Left cardiac atrium (tissue), 4 donors: ENCODE measurements at places on chromosomes 7 and 10. TPM values are rescaled to one million over a fixed set of nuclear protein-coding genes. Genes with fewer than 3 reads are reported as not detected.

Gene GIMAP7
- 26.0 TPM for total RNA-seq

Gene SLC13A4
- not detected for total RNA-seq

Gene AP5Z1
- 18.8 TPM for total RNA-seq

Gene TRPV6
- 0.24 TPM for total RNA-seq

Gene HOGA1
- 13.2 TPM for total RNA-seq

Gene TAS2R4
- total RNA-seq = 0.35 TPM

Gene SSC4D
- 1.4 TPM for total RNA-seq

Gene PAXIP1
- total RNA-seq = 7.9 TPM

Gene AKR1C4
- not detected for total RNA-seq

Gene PKD2L1
- not detected for total RNA-seq

Gene IKZF1
- total RNA-seq = 4.4 TPM

Gene CCL24
- total RNA-seq = not detected

Gene FAM25C
- not detected for total RNA-seq

Gene C10orf67
- 0.10 TPM for total RNA-seq

Gene FKBP6
- not detected for total RNA-seq

Gene NKX2-3
- not detected for total RNA-seq

Gene HOXA13
- total RNA-seq = not detected

Gene FAM20C
- 62.5 TPM for total RNA-seq

Gene SNCG
- 51.0 TPM for total RNA-seq

Gene NEUROG3
- total RNA-seq = 0.27 TPM

Gene CABCOCO1
- total RNA-seq = not detected

Gene IL6
- total RNA-seq = 3.3 TPM

Gene IDI2
- total RNA-seq = not detected

Gene LRRC4
- total RNA-seq = 8.3 TPM

Gene ARHGAP19
- 7.6 TPM for total RNA-seq

- DNase-seq = no peak
Observed at GRCh38 chr10:70729763-70730357, 55.3 kb downstream of the TBATA start.

- DNase-seq = no peak
Observed at GRCh38 chr10:101995451-101996063, 60.4 kb downstream of the ARMH3 start.

GRCh38 chr7:69598487-69599285, 411 bp downstream of the AUTS2 start:
- no peak for DNase-seq

- no peak for DNase-seq
Observed at GRCh38 chr10:44818041-44818649, 93.0 kb upstream of the TMEM72 start.

GRCh38 chr7:99393355-99394187, 14.8 kb downstream of the PDAP1 start:
- peak; percentile 71 for DNase-seq

DNA sequence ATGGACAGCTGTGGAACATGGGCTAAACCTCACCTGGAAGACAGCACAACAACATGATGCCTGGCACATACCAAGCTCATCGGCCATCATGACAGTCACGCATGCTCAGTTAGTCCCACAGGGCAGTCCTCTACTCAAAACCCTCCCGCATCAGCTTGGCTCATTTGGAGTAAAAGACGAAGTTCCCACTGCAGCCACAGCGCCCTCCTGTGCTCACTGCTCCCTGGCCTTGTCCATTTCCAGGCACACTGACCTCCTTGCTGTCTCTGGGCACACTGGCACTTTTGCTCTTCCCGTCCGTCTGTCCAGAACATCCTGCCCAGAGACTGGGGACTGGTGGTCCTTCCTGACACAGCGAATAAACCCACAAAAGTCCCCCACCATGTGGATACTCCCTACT, 66.2 kb downstream of the LARP4B start:
- no peak for DNase-seq

GRCh38 chr10:100978901-100979195, 8.4 kb downstream of the MRPL43 start:
- no peak for DNase-seq

GRCh38 chr7:68977385-68978055, 620.8 kb upstream of the AUTS2 start:
- DNase-seq = no peak

DNA sequence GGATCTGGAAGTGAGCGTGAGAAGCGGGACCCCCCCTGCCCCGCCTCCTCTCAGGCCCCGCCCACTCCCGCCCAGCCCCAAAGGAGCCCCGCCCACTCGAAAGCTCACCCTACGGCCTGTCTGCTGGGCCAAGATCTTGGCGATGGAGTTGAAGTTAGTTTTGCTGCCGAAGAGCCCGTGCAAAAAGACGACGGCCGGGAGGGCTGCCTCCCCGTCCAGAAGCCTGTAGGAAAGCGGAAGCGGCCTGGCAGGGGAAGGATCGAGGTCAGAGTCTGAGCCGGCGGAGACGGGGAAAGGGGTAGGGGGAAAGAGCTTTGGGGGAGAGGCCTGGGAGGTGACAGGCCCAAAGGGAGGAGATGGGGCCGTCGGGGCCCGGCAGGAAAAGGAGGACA, 386 bp downstream of the ABHD11 start:
- peak; percentile 63 for DNase-seq

GRCh38 chr10:43801626-43802025, 152.9 kb upstream of the ZNF32 start:
- DNase-seq = no peak

- no peak for DNase-seq
Observed at GRCh38 chr10:96711048-96711728, 9.1 kb downstream of the PIK3AP1 start.

DNA sequence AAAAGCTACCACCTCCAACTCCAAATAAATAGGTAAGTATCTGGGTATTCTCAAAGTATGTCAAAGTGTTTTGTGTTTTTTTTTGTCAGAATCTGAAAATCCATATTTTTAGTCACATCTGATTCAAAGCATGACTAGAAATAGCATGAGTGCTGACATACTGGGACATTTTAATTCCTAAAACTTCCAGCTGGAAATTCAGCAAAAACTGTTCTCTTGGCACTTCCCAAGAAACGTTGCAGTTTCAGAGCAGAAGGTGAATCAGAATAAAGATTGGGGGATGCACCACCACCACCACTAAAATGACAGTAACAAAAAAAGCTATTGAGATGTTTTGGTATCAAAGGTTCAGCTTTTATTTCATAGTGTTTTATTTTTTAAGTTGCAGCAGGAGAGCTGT, 724.6 kb upstream of the CELF2 start:
- no peak for DNase-seq

GRCh38 chr7:69739190-69739589, 140.9 kb downstream of the AUTS2 start:
- DNase-seq = no peak

GRCh38 chr10:86511027-86511865, 10.3 kb downstream of the WAPL start:
- DNase-seq = no peak

- peak; percentile 54 for DNase-seq
Observed at GRCh38 chr10:71270301-71271220, 48.5 kb upstream of the SLC29A3 start.

GRCh38 chr7:157500171-157500960, 163.6 kb downstream of the DNAJB6 start:
- no peak for DNase-seq

- DNase-seq = no peak
Observed at GRCh38 chr10:11213137-11213536, 195.5 kb downstream of the CELF2 start.

- DNase-seq = no peak
Observed at GRCh38 chr10:18158773-18159265, 18.6 kb downstream of the CACNB2 start.

DNA sequence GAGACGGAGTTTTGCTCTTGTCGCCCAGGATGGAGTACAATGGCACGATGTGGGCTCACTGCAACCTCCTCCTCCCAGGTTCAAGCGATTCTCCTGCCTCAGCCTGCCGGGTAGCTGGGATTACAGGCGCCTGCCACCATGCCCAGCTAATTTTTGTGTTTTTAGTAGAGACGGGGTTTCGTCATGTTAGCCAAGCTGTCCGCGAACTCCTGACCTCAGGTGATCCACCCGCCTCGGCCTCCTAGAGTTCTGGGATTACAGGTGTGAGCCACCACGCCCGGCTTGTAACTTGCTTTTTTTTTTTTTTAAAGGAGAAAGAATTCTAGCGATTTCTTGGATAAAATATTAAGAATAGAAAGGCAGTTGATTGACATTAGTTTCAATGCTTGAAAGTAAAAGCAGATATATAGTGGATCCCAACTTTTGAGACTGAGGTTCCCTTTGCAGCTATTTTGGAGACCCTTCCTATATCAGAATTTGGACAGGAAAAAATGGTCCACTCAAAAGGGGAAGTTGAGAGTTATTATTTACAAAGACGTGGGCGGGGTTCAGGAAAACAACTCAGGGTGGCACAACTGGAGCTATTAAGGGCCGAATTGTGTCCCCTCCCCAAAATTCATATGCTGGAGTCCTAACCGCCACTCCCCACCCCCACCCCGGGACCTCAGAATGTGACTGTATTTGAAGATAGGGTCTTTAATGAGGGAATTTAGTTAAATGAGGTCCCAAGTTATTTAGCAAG, 1.3 kb upstream of the ERCC6 start:
- DNase-seq = no peak

- no peak for DNase-seq
Observed at GRCh38 chr7:2807460-2807844, 36.7 kb downstream of the GNA12 start.

DNA sequence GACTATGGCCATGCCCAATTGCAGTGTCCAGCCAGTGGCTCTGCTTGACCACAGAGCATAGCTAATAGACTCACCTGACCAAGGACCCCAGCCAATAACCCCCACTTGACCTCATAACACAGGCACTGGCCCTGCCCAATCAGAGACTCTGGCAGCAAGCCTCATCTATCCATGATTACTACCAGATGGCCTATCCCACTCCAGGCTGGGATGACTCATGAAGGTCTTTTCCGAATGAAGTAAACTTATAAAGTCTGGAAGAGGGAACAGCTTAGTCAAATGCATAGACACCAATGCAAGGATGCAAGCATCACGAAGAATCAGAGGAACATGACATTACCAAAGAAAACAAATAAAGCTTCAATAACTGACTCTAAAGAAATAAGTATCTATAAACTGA, 141.4 kb downstream of the TMEM168 start:
- DNase-seq = no peak

DNA sequence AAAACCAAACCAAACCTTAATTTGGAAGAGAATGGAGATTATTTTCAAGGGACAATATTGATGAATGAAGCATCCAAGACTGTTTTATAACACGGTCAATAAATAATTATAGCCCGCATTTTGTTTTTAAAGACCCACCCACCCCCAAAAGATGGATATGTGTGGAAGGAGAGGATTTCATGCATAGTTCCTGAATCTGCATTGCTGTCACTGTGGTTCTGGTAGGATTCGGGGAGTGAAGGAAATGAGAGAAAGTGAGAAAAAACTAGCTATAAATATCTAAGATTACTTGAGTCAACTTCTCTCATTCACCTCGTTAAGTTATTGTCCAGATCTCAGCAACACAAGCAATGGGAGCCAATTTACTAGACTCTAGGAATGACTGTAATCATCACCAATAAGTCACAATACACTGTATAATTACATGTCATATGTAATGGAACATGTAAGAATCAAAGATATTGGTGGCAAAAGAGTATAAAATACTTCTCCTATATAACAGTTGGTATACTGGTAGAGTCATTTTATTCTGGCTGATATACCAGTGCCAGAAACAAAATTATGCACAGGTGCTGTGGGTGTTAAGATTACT, 30.2 kb downstream of the NAMPT start:
- DNase-seq = no peak

- DNase-seq = no peak
Observed at GRCh38 chr10:15068802-15069201, 19.8 kb downstream of the ACBD7 start.

DNA sequence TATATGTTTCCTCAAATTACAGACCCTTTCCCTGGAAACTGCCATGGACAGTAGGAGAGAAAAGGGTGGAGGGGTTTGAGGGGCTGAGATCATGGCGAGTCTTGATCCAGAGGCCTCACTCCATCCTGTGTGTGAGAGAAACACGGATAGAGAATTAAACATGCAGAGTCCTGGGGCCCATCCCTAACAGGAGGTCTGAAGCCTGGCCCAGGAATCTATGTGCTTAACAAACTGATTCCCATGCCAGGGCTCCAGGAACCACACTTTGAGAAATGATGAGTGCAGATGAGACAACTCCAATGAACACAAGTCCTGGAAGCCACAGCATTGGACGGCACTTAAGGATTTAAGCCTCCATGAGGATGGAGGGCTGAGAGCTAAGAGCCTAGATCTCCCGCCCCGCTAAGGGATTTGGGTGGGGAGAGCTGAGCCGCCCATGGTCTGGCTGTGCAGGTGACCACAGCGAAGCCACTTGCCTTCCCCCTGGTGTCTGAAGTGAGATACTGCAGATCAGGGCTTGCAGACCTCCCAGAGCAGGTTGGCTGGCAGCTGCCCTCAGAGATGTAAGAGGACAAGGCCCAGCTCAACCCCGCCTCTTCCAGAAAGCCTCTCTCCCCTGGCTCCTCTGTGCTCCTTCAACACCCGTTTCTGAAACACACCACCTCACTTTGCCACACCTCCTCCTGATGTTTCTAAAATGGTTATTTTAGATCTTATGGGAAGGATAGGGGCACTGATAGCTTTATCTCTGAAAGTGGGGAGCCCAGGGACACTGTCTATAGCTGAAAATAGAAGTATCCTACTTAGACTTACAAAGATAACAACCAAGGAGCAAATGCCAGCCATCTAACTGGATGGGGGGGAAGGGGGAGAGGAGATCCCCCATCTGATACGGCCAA, 24.8 kb upstream of the EIF5AL1 start:
- peak; percentile 74 for DNase-seq

DNA sequence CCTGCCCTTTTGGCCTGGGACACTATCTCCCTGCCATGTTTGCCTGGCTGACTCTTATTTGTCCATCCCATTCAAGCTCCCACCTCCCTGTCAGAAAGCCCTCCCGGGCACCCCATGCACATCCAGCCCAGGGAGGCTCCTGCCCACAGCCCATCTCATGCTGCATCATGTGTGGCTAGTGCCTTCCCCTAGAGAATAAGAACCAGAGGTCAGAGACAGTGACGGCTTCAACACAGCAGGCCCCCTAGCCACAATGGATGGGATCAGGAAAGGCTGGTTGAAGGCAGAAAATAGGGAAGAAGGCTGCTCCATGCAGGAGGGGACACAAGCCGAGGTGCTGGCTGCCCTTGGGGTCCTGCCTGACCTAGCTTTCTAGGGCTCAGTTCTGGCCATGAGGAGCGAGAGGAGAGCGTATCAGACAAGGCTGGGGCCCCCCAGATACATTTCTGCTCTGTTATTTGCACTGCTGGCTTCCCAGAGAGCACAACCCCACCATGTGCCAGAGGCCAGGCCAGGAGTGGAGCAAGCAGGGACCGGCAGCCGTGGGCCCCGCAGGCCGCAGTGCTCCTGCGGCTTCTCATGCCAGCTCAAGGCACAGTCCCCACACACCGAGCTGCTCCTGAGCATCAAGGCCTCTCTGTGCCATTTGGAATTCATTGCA, 161.1 kb upstream of the ZMIZ1 start:
- DNase-seq = no peak

- no peak for DNase-seq
Observed at GRCh38 chr7:80858141-80858903, 60.5 kb downstream of the SEMA3C start.

DNA sequence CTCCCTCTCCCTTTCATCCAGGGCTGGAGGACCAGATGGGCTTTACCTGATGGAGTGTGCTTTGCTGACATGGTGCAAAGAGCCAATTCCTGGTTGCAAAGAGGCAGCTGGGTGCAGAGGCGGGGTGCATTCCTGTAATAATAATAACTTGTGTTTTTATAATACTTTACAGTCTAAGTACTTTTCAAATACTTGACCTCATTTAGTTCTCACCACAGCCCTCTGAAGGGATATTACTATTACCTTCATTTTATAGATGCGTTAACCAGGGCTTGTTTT, 70.4 kb downstream of the TCF7L2 start:
- DNase-seq = no peak

GRCh38 chr10:125631806-125632205, 51.2 kb downstream of the TEX36 start:
- DNase-seq = no peak
